ENCODE measurements at places on chromosomes 2 and 18. TPM values are rescaled to one million over a fixed set of nuclear protein-coding genes. Genes with fewer than 3 reads are reported as not detected.

- no peak for DNase-seq
These were observed 136.3 kb downstream of the TNS1 start for GRCh38 chr2:217866457-217866856.

GRCh38 chr18:8619041-8619440 lies 9.8 kb downstream of the RAB12 start:
- DNase-seq: no peak

GRCh38 chr2:82993609-82994008 lies 1465.5 kb downstream of the SUCLG1 start:
- DNase-seq: no peak

Gene SCN7A
- polyA plus RNA-seq: 54.3 TPM

All from muscle of back (tissue), 13 donors.